Ascending aorta (tissue), 2 donors: ENCODE measurements at places on chromosomes 7 and 10. TPM values are rescaled to one million over a fixed set of nuclear protein-coding genes. Genes with fewer than 3 reads are reported as not detected.

- no peak for DNase-seq
Measured at GRCh38 chr10:91564026-91564425, 68.8 kb downstream of the PPP1R3C start.

DNA sequence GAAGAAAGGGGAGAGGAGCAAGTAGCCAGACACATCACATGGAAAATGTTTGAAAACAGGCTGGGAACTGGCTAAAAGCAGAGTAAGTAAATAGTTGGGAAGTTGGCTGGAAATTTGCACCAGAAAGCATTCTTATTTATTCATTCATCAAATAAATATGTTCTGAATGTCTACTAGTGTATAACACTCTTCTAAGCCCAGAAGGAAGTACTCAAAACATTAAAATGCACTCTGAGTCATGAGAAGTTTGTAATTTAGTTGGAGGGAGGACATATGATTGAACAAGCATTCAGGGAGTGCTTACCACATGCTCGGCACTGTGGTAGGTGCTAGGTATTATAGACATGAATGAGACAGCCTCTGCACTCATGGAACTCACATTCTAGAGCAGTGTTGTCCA lies 37.0 kb upstream of the CNNM1 start:
- no peak for DNase-seq

GRCh38 chr10:24209946-24210491 lies 1.1 kb downstream of the KIAA1217 start:
- DNase-seq: no peak

GRCh38 chr10:132926777-132927650 lies 15.4 kb downstream of the CFAP46 start:
- no peak for DNase-seq

- DNase-seq: no peak
Measured at GRCh38 chr10:29026065-29026797, 262.6 kb upstream of the LYZL1 start.

- DNase-seq: no peak
Measured at GRCh38 chr10:51838471-51838870, 139.1 kb upstream of the CSTF2T start.

GRCh38 chr7:128112018-128112780 lies 81.0 kb upstream of the LRRC4 start:
- no peak for DNase-seq

GRCh38 chr7:6359734-6360133 lies 87.3 kb upstream of the CYTH3 start:
- no peak for DNase-seq

GRCh38 chr10:33573606-33574005 lies 239.1 kb upstream of the NRP1 start:
- DNase-seq: no peak

DNA sequence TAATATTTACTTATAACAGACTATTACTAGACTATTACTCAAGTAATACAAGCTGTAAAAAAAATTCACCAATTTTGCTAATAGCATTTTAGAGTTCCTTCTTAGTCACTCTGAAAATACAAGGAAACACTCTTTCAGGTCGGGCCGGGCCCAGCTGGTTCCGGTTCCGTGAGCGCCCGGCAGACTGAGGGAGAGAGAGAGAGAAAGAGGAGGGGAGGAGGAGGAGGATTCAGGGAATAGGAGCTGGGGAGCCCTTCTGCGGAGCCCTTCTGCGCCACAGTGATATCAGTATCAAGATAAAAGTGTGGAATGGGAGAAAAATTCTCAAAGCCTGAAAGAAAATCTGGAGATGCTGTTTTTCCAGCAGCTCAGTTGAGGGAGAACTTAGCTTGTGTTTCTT lies 30.5 kb upstream of the BHLHA15 start:
- no peak for DNase-seq

GRCh38 chr10:97365761-97366351 lies 31.3 kb upstream of the FRAT2 start:
- DNase-seq: no peak

DNA sequence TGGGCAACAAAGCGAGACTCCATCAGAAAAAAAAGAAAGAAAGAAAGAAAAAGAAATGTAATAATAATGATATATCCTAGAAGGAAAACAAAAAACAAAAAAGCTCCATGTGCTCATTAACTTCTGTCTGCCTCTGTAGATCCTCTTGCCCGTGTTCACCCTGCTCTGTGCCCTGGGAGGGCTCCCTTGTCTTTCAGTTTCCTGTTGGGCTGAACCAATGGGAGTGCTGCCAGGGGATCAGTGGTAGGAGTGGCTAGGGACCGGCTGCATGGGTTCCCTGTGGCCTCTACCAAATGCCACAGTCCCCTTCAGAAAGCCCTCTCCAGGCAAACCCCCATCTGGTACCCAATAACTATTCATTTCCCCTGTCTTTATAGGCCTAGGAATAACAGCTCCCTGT lies 51.8 kb upstream of the PARD3 start:
- no peak for DNase-seq

- no peak for DNase-seq
Measured at GRCh38 chr10:93245779-93246178, 172.1 kb downstream of the CYP26A1 start.

- no peak for DNase-seq
Measured at GRCh38 chr7:68550027-68550426, 1048.2 kb upstream of the AUTS2 start.

GRCh38 chr10:61992671-61993668 lies 91.5 kb downstream of the ARID5B start:
- peak; percentile 88 for DNase-seq

GRCh38 chr7:44388089-44388970 lies 62.9 kb upstream of the CAMK2B start:
- peak; percentile 60 for DNase-seq

DNA sequence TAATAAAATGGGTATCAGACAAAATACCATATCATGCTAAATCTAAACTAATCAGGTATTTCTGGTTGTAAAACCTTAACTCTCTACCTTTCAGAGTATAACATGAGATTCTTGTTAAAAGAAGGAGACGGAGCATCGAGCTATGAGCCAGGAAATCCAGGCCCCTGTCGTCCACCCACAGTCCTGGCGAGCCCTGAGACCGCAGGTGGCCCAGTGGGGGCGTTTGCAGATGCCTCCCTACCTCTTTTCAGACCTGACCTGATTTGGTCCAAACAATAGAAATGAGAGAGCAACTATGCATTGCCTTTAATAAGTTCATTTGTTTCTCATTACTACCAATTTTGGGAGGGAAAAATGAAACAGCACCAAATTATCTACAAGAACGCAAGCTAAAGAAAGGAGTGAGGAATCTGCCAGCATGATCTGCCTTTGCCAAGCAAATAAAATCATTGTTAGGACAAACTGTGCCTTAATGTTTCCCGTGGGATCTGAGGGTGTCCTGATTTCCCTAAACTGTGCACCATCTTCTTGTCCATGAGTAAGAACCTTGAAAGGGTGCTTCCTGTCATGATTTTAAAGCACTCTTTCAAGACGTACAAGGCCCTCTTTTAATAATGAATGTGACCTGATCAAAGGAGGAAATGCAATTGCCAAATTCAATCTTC lies 166.7 kb downstream of the TCERG1L start:
- no peak for DNase-seq

DNA sequence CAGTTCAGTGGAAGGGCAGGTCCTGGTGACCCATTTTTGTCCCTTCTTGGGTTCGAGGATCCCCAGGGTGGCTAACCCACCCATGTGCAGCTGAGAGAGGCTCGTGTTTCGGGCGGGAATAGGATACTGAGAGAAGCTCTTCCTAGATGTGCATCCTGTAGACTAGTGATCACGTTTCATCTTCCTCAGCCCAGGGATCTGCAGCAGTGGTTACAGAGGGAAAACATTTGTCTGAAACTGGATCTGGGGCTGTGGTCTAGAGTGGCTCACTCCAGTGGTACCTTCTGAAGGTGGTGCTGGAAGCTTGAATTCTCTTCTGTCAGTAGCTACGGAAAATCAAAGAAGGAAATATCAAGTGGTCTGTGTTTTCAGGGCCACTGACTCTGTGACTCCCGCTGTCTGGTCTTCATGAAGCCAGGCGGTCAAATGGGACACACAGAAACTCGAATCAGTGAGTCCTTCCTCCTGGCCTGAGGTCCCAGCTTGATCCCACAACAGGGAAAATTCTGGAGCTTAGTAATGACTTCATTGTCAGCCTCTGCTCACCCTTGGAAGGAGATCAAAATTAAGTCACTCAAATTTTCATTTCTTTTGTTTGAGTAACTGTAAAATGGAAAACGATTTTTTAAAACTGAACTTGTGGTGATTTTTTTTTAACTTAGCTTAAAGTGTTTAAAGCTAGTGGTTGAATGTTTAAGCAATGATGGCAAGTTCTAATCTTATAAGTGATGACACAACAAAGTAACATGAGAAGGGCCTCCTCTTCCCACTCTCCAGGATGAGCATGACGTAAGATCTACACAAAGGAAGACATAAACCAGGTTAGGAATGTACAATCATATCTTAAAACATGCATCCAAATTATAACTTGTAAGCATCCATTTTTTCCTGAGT lies 469.3 kb upstream of the KLF6 start:
- DNase-seq: no peak

DNA sequence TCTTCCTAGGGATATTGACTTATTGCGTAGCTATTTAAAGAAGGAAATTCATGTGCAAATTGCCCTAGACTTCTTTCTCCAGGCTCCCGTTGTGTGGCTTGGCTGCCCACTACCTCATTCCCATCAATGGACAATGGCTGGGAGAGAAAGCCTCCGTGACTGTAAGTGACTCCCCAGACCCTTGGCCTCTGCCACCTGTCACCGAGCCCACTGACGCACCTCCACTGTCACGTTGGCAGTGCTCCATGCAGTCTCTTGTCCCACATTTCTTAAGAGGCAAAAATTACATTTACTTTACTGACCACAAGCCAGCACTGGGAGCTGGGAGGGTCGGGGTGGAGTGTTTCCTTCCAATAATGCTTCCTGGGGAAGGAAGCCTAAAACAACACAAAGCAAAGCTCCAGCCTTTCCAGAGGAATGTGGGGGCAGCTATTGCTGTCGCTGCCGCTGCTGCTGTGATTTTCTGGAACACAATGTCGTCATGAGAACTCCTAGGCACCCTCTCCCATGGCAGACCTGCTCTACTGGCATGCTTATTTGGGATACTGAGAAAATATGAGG lies 89.7 kb upstream of the STEAP1B start:
- no peak for DNase-seq

- no peak for DNase-seq
Measured at GRCh38 chr10:90857635-90858460, at the start of gene HTR7. Gene HTR7, minus strand, starts transcription at chr10:90858039. Its CDS starts 368 bp downstream, at chr10:90857671.

DNA sequence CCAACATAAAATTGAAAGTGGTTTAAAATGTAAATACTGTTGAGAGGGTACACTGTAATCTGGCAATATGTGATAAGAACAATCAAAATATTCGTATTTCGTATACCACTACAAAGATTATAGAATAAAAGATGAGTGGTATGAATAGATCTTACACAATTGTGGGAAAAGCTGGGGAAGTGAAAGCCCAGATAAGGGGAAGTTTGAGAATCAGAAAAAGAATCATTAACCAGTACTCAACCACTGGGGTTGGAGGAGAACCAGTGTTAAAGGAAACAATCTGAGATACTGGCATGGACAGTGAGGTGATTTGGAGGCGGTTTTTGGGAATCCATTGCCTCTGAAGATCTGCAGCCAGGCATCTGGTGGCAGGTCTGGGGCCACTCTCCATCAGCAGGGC lies 59.7 kb upstream of the CDK14 start:
- no peak for DNase-seq

- no peak for DNase-seq
Measured at GRCh38 chr7:55477781-55478374, 94.4 kb downstream of the VOPP1 start.

- DNase-seq: no peak
Measured at GRCh38 chr7:98991141-98991540, 112.8 kb downstream of the TRRAP start.

DNA sequence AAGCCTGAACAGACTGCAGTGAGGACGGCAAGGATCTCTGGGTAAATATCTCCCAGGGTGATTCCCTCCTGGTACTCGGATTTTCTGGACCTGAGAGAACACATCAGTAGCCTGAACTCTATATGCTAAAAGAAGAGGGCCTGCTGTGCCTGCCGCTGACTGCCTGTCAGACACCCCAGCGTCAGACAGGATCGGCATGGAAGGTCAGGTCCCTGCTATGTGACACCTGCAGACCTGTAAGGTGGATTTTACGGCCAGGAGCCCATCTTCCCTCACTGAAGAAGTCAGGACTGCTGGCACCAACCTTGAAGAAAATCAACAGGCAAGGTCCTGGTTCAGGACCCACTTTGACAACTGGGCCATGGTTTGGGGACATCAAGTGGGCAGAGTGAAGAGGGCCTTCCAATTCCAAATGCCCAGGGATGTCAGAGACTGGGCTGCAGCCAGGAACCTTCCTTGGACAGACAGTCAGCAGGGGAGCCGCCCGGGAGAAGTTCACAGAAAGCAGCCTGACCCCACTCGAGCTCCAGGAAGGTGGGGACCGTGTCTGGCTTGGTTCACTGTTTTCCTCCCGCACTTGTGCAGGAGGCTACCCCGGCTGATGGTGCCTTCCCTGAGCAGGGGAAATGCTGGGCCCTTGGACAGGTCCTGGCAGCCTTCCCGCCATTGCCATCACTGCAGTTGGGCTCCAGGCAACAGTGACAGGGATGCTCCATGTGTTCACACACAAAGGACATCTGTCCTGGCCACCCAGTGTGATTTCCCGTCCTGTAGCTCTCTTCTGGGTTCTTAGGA lies 91.8 kb upstream of the LANCL2 start:
- DNase-seq: no peak

DNA sequence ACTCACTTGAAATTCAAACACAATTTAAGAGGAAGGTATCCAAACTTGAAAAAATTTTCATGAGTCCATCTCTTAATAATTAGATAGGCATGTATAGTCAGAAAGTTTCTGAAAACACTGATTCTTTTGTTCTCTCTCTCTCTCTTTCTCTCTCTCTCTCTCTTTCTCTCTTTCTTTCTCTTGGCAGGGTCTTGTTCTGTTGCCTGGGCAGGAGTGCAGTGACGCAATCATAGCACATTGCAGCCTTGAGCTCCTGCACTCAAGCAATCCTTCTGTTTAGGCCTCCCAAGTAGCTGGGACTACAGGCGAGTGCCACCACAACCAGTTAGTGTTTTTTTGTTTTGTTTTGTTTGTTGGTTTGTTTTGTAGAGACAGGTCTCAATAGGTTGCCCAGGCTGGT lies 59.3 kb downstream of the PRTFDC1 start:
- no peak for DNase-seq

Gene CACNA2D1
- 17.3 TPM for total RNA-seq

Gene ZPBP
- total RNA-seq: not detected

Gene TRIM74
- not detected for total RNA-seq

Gene KIF11
- not detected for total RNA-seq

Gene SMKR1
- total RNA-seq: not detected

Gene C7orf57
- total RNA-seq: not detected

Gene MYO3A
- not detected for total RNA-seq

Gene TAS2R41
- total RNA-seq: not detected

Gene RTKN2
- not detected for total RNA-seq

Gene NPTX2
- 44.2 TPM for total RNA-seq

Gene PRSS37
- not detected for total RNA-seq

Gene CARD11
- total RNA-seq: 0.64 TPM
